Activated CD4-positive, alpha-beta memory T cell treated with anti-CD3 and anti-CD28 coated beads, Interleukin-2, amount 10 ng/mL, durations not matched to agents 7 days and 5 days (primary cell): ENCODE measurements at places on chromosomes 7 and 10.

GRCh38 chr10:78365694-78366093 is 332.0 kb downstream of the RPS24 start:
- H3K27me3 ChIP-seq, result peaks cover 3% of the 10 kb centered on the region
- peaks cover 23% of the 10 kb centered on the region for H3K4me1 ChIP-seq
- no peak for DNase-seq
- no peak overlapping the region for H3K4me3 ChIP-seq

DNA sequence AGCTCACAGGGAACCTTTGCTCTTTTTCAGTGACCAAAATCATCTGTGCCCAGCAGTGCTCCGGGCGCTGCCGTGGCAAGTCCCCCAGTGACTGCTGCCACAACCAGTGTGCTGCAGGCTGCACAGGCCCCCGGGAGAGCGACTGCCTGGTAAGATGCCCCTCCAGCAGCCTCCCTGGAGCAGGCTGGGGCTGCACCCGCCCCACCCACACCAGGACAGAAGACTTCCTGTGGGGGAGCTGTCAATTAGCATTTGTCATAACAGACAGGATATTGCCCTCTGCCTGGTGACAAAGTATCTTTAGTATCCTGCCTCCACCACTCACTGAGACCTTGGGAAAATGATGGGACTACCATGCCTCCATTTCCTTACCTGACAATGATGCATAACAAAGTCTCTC is 133.7 kb downstream of the EGFR start:
- peaks cover 4% of the 10 kb centered on the region for H3K27me3 ChIP-seq
- H3K36me3 ChIP-seq, result no peaks in the 10 kb centered on the region
- H3K27ac ChIP-seq, result no peak overlapping the region
- DNase-seq, result no peak

- no peak for DNase-seq
- peaks cover 54% of the 10 kb centered on the region for H3K4me1 ChIP-seq
- no peaks in the 10 kb centered on the region for H3K27me3 ChIP-seq
- H3K4me3 ChIP-seq, result no peak overlapping the region
- H3K27ac ChIP-seq, result no peak overlapping the region
These were observed 255.1 kb upstream of the MKLN1 start for GRCh38 chr7:131072505-131073091.

DNA sequence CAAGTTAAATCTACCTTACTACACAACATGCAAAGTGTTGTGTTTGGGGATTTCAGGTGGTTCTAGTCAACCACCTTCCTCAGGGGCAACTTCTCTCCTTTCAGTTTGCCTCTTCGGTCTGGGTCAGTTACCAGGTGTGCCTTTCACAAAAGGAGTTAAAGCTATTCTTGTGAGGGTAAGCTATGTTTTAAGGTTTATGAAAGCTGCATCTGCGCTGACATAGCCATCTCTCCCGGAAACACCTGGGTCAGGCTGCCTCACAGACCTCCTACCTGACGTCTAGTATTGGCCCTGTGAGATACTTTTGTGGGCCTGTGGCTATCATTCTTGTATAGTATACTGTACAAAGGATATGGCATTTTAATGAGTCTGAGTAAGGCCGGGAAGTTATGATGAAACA is 67.7 kb upstream of the ITGA8 start:
- H3K4me1 ChIP-seq, result no peaks in the 10 kb centered on the region
- no peak overlapping the region for H3K4me3 ChIP-seq
- no peaks in the 10 kb centered on the region for H3K27me3 ChIP-seq
- H3K27ac ChIP-seq, result no peak overlapping the region

- DNase-seq, result no peak
- H3K4me3 ChIP-seq, result no peak overlapping the region
- H3K36me3 ChIP-seq, result no peaks in the 10 kb centered on the region
- H3K27ac ChIP-seq, result no peak overlapping the region
- no peaks in the 10 kb centered on the region for H3K27me3 ChIP-seq
- no peaks in the 10 kb centered on the region for H3K4me1 ChIP-seq
These were observed 15.8 kb upstream of the MYL10 start for GRCh38 chr7:101644879-101645278.

GRCh38 chr10:132264966-132265889 is 42.5 kb downstream of the STK32C start:
- no peak overlapping the region for H3K27ac ChIP-seq
- H3K27me3 ChIP-seq, result no peaks in the 10 kb centered on the region
- no peaks in the 10 kb centered on the region for H3K36me3 ChIP-seq
- DNase-seq, result no peak
- peaks cover 13% of the 10 kb centered on the region for H3K4me1 ChIP-seq
- H3K4me3 ChIP-seq, result no peak overlapping the region

DNA sequence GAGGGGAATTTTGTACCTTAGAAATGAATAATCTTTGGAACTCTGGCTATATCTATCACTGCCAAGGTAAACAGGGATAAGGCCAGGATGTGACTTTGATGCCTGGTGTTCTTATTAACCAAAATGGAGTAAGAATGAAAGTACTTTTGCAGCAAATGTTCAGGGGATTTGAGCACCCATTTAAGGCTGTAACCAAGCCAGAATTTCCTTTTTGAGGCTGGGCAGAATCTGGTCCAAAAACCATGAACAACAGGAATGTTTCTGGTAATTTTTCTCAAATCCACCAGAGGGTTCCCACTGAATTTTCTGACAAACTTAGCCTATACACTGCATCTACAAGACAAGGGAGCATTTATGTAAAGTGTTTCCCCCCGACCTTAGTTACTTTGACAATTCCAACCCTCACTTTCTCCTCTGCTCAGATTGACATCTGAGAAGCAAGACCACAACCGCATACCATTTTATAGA is 120.6 kb downstream of the BAMBI start:
- no peaks in the 10 kb centered on the region for H3K4me1 ChIP-seq
- no peak for DNase-seq
- H3K27ac ChIP-seq, result no peak overlapping the region
- H3K27me3 ChIP-seq, result no peaks in the 10 kb centered on the region
- no peak overlapping the region for H3K4me3 ChIP-seq
- H3K36me3 ChIP-seq, result no peaks in the 10 kb centered on the region

DNA sequence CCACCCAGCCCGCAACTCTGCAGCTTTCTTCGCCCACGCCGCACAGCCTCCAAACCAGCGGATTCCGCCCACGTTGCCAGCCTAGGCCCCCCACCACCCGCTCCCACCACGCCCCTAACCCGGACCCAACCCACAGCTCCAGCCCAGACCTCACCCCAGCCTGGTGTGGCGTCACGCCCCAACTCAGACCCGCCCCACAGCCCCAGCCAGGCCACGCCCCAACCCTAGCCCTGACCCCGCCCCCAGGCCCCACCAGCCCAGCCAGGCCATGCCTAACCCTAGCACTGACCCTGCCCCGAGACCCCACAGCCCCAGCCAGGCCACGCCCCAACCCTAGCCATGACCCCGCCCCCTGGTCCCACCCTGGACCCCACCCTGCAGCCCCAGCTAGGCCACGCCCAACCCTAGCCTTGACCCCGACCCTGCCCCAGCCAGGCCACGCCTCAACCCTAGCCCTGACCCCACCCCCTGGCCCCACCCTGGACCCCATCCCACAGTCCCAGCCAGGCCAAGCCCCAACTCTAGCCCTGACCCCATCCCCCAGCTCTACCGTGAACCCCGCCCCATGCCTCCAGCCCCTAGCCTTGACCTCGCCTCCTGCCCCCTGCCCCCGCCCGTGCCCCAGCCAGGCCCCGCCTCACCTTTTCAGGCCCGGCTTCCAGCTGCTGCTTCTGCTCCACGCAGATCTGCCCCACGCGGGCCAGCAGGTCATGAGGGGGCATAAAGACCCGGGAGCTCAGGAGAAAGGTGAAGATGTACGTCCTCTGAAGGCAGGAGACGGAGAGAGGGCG is 64.0 kb downstream of the RASGEF1A start:
- DNase-seq, result peak; percentile 53
- no peak overlapping the region for H3K27ac ChIP-seq
- peaks cover 12% of the 10 kb centered on the region for H3K4me1 ChIP-seq
- peak overlapping the region; percentile 70 for H3K4me3 ChIP-seq
- H3K36me3 ChIP-seq, result no peaks in the 10 kb centered on the region

GRCh38 chr10:43069579-43069978 is 7.3 kb upstream of the RET start:
- H3K27ac ChIP-seq, result no peak overlapping the region
- H3K4me3 ChIP-seq, result no peak overlapping the region
- H3K36me3 ChIP-seq, result no peaks in the 10 kb centered on the region
- H3K4me1 ChIP-seq, result no peaks in the 10 kb centered on the region
- H3K27me3 ChIP-seq, result peaks cover 2% of the 10 kb centered on the region

- peaks cover 5% of the 10 kb centered on the region for H3K27me3 ChIP-seq
- H3K27ac ChIP-seq, result no peak overlapping the region
- no peaks in the 10 kb centered on the region for H3K36me3 ChIP-seq
- H3K4me3 ChIP-seq, result no peak overlapping the region
- H3K4me1 ChIP-seq, result no peaks in the 10 kb centered on the region
These were observed 22.3 kb upstream of the WDR11 start for GRCh38 chr10:120828763-120829319.

- peaks cover 19% of the 10 kb centered on the region for H3K4me1 ChIP-seq
- H3K4me3 ChIP-seq, result no peak overlapping the region
- H3K27me3 ChIP-seq, result no peaks in the 10 kb centered on the region
- no peaks in the 10 kb centered on the region for H3K36me3 ChIP-seq
- no peak for DNase-seq
These were observed 15.4 kb downstream of the TAS2R41 start for GRCh38 chr7:143492799-143493739.

DNA sequence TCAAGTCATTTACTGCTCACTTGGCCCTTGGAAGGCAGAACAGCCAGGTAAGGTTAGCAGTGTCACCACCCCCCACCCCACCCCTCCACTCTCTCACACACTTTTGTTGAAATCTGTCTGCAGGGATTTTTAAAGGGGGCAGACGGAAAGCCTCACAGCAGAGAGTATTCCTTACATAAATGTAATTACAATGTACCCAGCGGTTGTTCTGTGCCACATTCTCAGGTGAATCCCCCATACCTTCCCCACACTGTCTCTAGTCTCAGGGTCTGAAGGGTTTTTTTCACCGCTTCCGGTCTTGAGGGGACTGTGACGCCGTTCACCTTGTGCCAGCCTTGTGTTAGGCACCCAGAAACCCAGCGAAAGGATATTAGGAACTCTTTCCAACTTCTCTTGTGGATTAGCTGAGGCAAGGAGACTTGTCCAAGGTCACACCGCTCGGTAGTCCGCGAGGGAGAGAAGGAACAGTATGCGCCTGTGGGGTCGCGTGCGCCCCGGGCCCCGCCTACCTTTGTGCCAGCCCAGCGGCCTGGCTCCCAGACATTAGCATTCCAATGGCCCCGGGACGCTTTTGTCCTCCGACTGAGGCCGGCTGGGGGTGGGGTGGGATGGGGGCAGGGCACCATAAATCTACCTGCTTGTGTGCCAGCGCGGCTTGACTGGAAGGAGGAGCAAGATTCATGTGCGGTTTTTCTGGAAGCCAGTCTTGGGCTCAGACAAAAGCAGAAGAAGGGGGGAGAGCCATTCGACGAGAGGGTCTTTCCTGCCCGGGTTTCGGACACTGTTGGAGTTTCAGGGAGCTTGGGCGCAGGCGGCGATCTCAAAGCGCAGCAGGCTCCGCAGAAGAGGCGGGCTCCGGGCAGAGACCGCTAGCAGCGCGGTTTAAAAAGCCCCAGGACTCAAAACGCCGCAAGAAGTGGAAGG is 4.5 kb downstream of the NEUROG3 start:
- no peak for DNase-seq
- no peak overlapping the region for H3K27ac ChIP-seq
- H3K36me3 ChIP-seq, result no peaks in the 10 kb centered on the region
- H3K4me3 ChIP-seq, result no peak overlapping the region
- H3K4me1 ChIP-seq, result peaks cover 11% of the 10 kb centered on the region
- peaks cover 85% of the 10 kb centered on the region for H3K27me3 ChIP-seq

GRCh38 chr10:129275886-129276285 is 191.2 kb upstream of the MGMT start:
- no peaks in the 10 kb centered on the region for H3K4me1 ChIP-seq
- H3K36me3 ChIP-seq, result no peaks in the 10 kb centered on the region
- no peak overlapping the region for H3K27ac ChIP-seq
- H3K27me3 ChIP-seq, result no peaks in the 10 kb centered on the region
- H3K4me3 ChIP-seq, result no peak overlapping the region

DNA sequence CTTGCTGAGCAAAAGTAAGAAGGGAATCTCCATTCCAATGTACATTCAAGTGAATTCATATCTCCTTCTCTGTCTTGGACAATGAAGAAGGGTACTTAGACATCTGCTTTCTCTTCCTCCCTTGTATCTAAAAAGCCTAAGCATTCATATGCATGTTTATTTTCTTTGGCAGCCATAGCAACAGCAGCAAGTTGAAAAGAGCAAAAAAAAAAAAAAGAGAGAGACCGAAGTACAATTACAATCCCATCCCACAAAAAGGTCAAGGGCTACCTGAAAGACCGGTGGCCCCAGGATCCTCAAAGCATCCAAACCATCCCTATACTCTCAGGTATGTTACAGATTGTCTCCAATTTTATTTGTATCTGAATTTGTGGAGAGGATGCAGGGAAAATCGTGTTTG is 4.1 kb downstream of the OR2F1 start:
- no peaks in the 10 kb centered on the region for H3K36me3 ChIP-seq
- DNase-seq, result no peak
- H3K4me1 ChIP-seq, result no peaks in the 10 kb centered on the region

GRCh38 chr10:130804281-130804680 is 507.2 kb downstream of the TCERG1L start:
- no peak overlapping the region for H3K27ac ChIP-seq
- H3K4me3 ChIP-seq, result no peak overlapping the region
- DNase-seq, result no peak
- no peaks in the 10 kb centered on the region for H3K36me3 ChIP-seq

DNA sequence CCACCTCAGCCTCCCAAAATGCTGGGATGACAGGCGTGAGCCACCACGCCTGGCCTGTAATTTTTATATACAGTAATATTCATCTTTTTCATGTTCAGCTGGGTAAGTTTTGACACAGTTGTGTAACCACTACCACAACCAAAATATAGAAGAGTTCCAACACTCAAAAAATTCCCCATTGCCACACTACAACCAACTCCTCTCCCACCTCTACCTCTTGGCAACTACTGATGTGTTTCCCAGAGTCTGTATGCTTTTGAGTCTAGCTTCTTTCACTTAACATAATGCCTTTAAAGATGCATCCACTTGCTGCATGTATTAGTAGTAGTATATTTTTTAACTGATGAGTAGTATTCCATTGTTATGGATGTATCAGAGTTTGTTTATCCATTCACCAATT is 90.7 kb downstream of the SRPK2 start:
- no peaks in the 10 kb centered on the region for H3K27me3 ChIP-seq
- peak overlapping the region; percentile 76 for H3K27ac ChIP-seq
- H3K4me3 ChIP-seq, result peak overlapping the region; percentile 16
- H3K36me3 ChIP-seq, result peaks cover 16% of the 10 kb centered on the region
- no peak for DNase-seq

DNA sequence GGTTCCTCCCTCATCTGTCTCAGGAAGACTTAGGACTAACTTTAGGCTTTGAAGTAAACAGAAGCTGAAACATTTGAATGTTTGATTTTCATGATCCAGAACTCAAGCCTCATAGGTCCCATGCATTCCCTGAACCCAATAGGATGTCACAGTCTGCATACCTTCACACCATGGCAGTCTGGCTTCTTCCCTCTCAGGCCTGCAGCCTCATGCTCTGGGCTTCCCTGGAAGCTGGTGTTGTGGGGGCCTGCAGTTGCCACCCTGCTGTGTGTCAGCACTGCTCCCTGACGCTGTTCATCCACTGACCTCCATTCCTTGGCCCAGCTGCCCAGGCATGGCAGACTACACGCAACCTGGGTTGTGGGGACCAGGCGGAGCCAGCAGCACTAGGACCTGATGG is 267.5 kb upstream of the KAT6B start:
- no peaks in the 10 kb centered on the region for H3K4me1 ChIP-seq
- no peak overlapping the region for H3K4me3 ChIP-seq
- no peak for DNase-seq
- no peaks in the 10 kb centered on the region for H3K36me3 ChIP-seq
- no peaks in the 10 kb centered on the region for H3K27me3 ChIP-seq

GRCh38 chr10:86729677-86730076 is 26.7 kb upstream of the BMPR1A start:
- peaks cover 8% of the 10 kb centered on the region for H3K27me3 ChIP-seq
- DNase-seq, result no peak
- H3K36me3 ChIP-seq, result no peaks in the 10 kb centered on the region
- no peaks in the 10 kb centered on the region for H3K4me1 ChIP-seq
- no peak overlapping the region for H3K27ac ChIP-seq
